ENCODE measurements at places on chromosomes 5 and 9. TPM values are rescaled to one million over a fixed set of nuclear protein-coding genes. Genes with fewer than 3 reads are reported as not detected.

- DNase-seq, result no peak
Observed at GRCh38 chr5:142242272-142242671, 82.5 kb downstream of the SPRY4 start.

DNA sequence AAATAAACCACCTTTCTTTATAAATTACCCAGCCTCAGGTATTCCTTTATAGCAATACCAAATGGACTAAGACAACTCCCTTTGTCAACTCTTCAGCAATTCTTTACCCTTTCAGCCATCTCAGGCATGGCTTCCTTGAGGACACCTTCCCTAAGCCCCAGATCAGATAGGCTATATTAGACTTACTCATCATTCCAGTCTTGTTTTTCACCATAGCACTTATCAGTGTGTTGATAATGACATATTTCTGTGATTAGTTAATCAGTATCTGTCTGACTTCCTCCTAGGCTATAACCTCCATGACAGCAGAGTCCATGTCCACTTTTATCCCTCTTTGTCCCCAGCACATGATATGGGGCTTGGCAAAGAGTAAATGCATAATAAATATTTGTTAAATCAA lies 238.1 kb downstream of the ACTL7B start:
- no peak for DNase-seq

GRCh38 chr9:131278702-131279111 lies 2.4 kb upstream of the FAM78A start:
- no peak for DNase-seq

DNA sequence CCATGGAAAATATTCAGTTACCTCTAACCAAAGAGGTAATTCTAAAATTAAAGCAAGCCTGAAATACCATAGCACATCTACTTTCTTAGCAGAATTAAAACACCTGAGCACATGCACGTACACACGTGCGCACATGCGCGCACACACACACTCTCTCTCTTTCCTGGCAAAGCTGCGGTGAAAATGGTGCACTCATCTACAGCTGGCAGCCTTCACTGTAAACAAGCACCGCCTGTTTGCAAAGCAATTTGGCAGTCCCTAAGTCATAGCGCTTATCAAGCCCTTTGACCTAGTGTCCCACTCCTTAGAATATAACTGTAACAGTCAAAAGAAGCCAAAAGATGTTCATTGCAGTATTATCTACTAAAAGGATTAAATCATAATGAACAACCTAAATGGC lies 278.7 kb downstream of the DENND1A start:
- no peak for DNase-seq

GRCh38 chr5:142767178-142767577 lies 3.0 kb upstream of the ARHGAP26 start:
- DNase-seq, result no peak

- DNase-seq, result no peak
Observed at GRCh38 chr5:133304178-133304577, 252.4 kb downstream of the HSPA4 start.

GRCh38 chr5:154275566-154275965 lies 85.0 kb downstream of the GALNT10 start:
- DNase-seq, result no peak

- peak; percentile 47 for DNase-seq
Observed at GRCh38 chr5:175809531-175810121, 61.8 kb upstream of the CPLX2 start.

- no peak for DNase-seq
Observed at GRCh38 chr5:134506054-134507039, 19.1 kb upstream of the JADE2 start.

GRCh38 chr5:39080597-39081204 lies 6.5 kb upstream of the RICTOR start:
- peak; percentile 51 for DNase-seq

- no peak for DNase-seq
Observed at GRCh38 chr5:36481454-36482120, 124.8 kb upstream of the SLC1A3 start.

DNA sequence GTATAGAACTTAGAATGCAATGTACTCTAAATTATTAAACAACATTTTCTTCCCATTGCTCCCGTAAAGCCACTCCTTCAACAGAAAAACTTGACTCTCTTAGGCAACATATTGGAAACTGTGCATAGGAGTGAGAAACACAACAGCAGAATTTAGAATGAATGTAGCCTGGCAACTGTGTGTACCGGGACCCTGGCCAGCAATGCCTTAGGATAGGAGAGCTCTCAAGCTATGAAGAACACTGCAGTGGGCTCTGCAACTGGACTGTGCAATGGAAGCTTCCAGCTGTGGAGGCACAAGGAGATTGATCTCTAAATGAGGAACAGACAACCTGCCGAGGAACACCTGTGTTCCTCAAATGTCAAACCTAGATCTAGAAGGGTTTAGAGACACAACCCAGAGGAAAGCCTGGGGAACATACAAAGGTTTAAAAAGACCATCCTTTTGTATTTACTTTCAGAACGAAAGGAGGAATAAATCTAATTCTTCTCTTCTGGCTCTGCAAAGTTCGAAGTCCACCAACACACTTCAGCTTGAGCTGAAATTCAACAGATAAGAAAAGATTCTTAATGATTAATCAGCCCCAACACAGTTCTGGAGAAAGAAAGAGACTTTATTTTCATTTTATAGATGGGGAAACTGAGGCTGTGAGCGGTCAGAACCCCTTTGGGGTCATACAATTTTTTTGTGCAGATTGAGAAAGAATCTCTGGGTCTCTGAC lies 51.5 kb upstream of the ARL15 start:
- no peak for DNase-seq

GRCh38 chr5:10592601-10593000 lies 28.7 kb downstream of the ANKRD33B start:
- no peak for DNase-seq

GRCh38 chr5:78627175-78627574 lies 21.4 kb downstream of the LHFPL2 start:
- no peak for DNase-seq

- no peak for DNase-seq
Observed at GRCh38 chr9:436482-436881, 221.8 kb downstream of the DOCK8 start.

The ADAMTS13 gene
- 2.9 TPM for total RNA-seq

Measured in cerebellum (tissue), 4 donors.